Activated CD4-positive, alpha-beta T cell treated with anti-CD3 and anti-CD28 coated beads, Interleukin-2, amount 50 U/mL, for 1 hour (primary cell): ENCODE measurements at places on chromosomes 6 and 20.

GRCh38 chr6:7673063-7673536 lies 52.8 kb upstream of the BMP6 start:
- no peak for DNase-seq

DNA sequence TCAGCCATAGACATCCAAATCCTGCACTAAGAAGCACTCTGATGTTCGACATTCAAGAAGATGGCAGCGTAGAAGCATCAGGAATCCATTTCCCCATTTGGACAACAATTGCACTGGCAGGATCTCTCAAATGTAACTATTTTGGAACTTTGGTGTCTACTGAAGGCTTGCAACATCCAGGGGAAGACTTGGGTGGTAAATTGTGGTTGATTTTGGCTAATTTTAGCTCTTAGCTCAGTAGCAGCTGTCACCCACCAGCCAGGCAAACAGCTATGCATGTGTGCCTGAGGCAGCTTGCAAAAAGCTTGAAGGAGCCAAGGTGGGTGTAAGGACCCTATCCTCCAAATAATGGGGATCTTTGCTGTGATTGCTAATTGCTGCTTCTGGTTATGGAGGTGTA lies 35.1 kb upstream of the PPP1R3G start:
- DNase-seq, result no peak

- DNase-seq, result no peak
These were observed 42.1 kb upstream of the CDH22 start for GRCh38 chr20:46350201-46350985.

- no peak for DNase-seq
These were observed 30.6 kb downstream of the REPS1 start for GRCh38 chr6:138957484-138957883.

DNA sequence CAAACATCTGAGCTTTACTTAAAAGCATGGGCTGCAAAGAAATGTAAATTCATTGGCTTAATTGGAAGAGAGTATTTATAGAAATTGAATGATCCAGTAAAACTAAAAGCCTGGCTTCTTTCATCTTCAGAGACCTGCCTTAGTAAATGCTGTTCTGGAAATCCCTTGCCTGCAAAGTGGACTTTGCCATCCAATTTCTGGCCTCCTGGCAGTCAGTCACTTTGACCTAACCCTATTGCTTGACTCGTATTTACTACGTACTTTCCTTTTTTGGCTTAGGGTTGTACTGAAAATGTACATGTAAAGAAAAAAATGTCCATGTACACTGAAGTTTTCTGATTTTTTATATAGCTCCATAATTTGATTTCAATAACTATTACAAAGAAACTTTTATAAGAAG lies 47.1 kb downstream of the E2F3 start:
- no peak for DNase-seq

- DNase-seq, result no peak
These were observed 1.9 kb upstream of the TBX18 start for GRCh38 chr6:84766118-84766798.

DNA sequence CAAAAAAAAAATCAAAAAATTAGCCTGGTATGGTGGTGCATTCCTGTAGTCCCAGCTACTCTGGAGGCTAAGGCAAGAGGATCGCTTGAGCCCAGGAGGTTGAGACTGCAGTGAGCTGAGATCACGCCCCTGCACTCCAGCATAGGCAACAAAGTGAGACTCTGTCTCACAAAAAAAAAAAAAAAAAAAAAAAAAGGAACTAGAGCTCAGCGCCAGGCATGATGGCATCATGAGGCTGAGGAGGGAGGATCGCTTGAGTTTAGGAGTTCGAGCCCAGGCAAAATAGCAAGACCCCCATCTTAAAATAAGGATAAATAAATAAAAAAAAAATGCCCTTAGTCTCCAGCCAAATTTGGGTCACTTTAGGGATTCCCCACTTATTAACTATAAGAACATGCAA lies 40.4 kb upstream of the PIM1 start:
- no peak for DNase-seq

GRCh38 chr6:87742106-87742505 lies 40.1 kb upstream of the AKIRIN2 start:
- peak; percentile 33 for DNase-seq

DNA sequence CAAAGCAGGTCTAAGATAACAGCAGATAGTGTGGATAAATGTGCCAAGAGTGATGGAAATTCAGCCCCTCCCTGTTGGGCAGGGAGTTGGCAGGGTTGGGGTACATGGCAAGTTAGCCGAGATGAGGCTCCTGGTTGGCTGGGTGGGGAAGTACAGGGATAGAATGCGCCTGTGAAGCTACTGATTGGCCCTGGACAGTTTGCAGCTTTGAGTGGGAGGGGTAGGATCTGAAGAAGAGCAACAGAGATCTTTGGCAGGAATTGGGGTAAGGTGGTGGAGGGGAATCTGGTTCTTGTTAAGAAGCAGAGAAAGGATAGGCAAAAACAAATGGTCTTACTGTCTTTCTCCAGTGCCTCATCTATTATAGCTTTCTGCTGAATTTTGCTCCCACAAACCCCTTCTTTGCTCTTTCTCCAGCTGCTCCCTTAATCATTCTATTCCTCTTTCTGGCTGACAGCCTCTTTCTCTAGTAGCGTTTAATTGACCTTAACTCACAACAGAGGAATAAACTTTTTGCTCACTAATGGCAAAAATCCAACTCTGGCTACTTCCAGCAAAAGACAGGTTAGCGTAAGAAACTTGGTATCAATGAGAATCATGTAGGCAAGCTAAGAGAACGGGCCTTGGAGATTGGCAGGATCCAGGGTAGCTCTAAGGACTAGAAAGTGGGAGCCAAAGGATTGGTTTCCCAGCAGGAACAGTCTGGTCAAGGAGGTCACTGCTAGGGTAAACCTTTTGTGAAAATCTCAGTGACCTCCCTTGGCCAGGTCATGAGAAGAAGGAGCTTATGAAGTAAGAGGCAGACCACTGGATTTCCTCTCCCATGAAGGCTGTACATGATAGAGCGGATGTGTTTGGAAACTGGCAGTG lies 86.3 kb upstream of the CARMIL1 start:
- DNase-seq, result no peak

GRCh38 chr6:41559655-41560427 lies 13.7 kb downstream of the FOXP4 start:
- no peak for DNase-seq

- no peak for DNase-seq
These were observed 17.6 kb upstream of the SNAI1 start for GRCh38 chr20:49964964-49965780.

DNA sequence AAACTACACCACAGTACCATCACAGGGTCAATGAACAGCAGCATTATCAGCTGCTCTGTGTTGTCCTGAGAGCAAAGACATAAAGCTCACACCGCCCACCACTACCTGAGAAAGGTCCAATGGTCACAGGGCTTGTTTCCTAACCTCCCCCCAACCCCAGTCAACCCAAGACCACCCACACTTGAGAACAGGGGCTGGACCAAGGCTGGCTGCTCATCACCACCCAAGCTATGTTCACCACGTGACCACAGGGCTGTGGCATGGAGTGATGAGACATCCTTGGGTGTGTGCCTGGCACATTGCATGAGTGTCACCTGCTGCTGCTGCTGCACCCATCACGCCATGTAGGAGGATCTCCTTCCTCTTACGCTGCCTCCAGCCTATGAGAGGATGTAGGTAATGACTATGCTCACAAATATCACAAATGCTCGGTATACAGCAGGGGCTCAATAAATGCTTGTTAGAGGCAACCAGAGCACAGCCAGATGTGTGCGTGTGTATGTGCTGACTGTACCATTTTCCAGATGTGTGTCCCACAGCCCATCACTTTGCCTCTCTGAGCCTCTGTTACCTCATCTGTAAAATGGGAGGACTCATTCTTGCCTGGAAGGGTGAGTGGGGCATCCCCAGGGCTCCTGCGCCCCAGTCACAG lies 23.3 kb upstream of the SIRPA start:
- DNase-seq, result no peak

GRCh38 chr20:43477193-43477592 lies 19.5 kb downstream of the SRSF6 start:
- DNase-seq, result no peak
